NCI-H1048 (cell line): ENCODE measurements at places on chromosomes 7 and 10.

GRCh38 chr10:126576336-126576735 lies 94.2 kb downstream of the C10orf90 start:
- no peak for DNase-seq

DNA sequence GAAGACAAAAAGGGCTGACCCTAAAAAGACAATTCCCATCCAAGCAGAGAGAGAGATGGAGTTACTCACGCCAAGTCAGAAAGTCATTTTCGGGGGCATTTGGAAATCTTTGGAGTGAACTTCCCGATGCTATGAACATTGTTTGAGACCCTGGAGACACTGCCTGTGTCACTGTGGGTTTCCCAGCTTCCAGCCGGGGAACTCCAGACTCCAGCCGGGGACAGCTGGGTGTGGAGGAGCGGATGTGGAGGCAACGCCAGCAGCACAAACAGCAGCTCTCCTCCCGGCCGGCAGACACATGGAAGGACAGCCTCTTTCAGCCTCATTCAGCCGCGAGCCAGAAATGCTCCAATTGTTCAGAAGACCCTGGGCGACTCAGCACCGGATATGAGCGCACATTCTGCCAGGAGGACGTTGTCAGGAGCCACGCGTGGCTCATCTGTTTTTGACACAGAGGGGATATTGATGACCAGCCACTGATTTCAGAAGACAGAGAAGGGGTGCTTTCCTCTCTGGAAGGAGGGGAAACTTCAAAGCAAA lies 97.6 kb downstream of the PRPF18 start:
- no peak for DNase-seq

DNA sequence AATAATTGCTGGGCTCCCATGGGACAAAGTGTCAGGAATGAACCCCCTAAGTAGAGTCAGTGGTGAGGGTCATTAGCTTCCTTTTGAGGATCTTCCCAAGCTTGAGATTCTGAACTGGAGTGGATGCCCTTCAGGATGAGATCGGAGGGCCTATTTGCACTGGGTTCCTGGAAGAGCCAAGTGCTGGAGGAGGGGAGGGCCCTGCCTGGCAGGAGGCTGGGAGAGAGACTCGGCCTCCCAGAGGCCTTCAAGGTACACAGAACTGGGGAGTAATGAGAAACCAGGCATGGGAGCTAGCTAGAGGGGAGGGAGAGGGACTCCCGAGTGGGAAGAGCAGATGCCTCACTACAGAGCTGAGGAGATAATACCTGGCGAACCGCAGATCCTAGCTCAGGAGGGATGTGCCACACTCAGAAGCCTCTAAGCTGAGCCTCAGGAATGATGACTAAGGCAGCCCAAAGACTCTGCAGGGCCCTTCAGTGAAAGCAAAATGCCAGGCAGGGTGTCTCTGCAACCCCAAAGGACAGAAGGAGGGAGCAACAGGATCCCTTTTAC lies 9.4 kb downstream of the PDAP1 start:
- DNase-seq, result no peak

GRCh38 chr7:73521636-73522104 lies 423 bp downstream of the BAZ1B start:
- DNase-seq, result peak; percentile 48

- no peak for DNase-seq
Observed at GRCh38 chr7:142595816-142596516, 153.3 kb upstream of the PRSS1 start.

GRCh38 chr10:73407495-73407894 lies 6.4 kb downstream of the ANXA7 start:
- DNase-seq, result no peak

DNA sequence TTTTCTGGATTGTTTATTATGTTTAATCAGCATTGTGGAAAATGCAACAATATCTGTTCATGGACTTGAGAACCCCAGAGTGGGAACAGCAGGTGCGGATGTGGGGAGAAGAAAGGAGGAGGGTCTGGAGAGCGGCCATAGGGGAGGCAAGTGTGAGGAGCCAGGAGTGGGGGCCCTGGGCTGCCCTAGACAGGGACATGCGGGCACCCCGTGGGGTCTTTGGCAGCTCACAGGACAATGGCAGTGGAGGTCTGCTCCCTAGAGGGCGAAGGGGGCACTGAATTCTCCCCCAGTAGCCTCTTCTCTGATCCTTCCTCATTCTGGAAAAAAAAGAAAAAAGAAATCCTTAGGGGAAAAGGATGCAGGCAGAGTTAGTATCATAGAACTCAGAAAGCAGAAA lies 8.9 kb downstream of the TMEM176B start:
- no peak for DNase-seq

DNA sequence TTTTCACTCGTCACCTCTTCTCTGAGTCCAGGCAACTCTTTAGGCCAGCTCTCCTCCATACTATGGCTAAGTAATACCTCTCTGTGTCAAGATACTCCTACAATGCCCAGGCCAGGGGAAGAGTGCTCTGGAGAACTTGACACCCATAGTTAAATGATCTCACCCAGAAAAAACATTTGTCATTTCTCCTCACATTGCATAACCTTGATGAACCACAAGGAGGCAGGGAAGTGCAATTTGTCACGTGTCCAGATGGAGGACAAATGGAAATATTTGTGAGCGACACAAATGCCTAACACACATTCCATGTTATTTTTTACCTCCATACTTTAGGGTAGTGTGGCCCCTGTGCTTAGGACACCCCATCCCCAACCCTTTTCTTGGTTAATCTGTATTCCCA lies 78.3 kb downstream of the HTR7 start:
- DNase-seq, result no peak

GRCh38 chr7:42456756-42457276 lies 219.8 kb upstream of the GLI3 start:
- no peak for DNase-seq

- no peak for DNase-seq
Observed at GRCh38 chr7:107075863-107076574, 31.5 kb downstream of the PRKAR2B start.

- DNase-seq, result no peak
Observed at GRCh38 chr10:81730891-81731290, 144.1 kb upstream of the NRG3 start.

GRCh38 chr7:137020351-137020750 lies 151.9 kb downstream of the CHRM2 start:
- DNase-seq, result no peak

GRCh38 chr10:103668351-103669242 lies 175.1 kb downstream of the NEURL1 start:
- no peak for DNase-seq

DNA sequence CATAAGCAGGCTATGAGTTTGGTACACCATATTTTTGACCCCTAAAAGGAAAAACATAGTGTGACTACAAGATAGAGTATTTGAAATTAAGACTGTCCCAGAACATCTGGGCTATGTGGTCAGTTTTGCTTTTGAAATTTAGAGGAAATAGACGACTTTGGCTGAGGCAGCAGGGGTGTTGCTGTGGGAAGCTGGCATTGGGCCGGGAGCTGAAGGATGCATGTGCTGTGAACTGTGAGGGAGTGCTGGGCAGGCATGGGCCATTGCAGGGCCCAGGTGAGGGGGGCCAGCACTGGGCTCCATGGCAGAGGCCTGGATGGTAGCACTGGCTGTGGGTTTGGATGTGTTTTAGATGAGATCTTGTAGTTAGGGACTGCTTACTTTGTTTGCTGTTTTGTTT lies 168.3 kb downstream of the BMPER start:
- DNase-seq, result no peak

- DNase-seq, result no peak
Observed at GRCh38 chr7:2445047-2445446, 31.2 kb downstream of the GRIFIN start.

DNA sequence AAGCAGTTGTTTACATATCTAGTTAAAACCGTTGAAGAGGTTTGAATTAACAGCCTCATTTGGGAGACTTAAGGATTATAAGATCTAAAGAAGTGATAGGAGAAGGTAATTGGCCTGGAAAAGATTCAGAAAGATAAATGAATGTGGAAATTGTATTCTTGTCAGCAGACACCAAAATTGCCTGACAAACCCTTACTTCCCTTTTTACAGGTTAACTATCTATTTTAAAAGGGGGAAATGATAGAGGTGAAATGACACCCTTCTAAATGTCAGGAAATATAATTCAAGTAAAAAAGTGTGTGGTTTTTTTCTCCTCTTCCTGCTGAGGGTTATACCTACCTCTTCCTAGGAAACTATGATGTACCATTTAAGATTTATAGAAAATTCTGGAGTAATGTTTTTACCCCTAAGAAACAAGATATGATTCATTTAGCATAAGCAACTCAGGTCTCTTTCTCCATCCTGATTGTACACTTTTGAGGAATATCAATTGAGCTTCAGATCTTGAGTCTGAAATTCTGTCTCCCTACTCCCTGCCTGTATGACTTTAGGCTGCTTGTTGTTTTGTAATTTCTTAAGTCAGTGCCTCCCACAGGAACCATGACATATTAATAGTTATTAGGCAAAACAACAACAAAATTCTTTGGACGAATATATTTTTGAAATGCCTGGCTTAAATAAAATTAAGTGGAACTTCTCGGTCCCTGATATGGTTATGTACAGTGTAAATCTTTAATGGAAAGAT lies 250.4 kb downstream of the RNLS start:
- no peak for DNase-seq

GRCh38 chr7:155298288-155298833 lies 683 bp downstream of the INSIG1 start:
- DNase-seq, result no peak

DNA sequence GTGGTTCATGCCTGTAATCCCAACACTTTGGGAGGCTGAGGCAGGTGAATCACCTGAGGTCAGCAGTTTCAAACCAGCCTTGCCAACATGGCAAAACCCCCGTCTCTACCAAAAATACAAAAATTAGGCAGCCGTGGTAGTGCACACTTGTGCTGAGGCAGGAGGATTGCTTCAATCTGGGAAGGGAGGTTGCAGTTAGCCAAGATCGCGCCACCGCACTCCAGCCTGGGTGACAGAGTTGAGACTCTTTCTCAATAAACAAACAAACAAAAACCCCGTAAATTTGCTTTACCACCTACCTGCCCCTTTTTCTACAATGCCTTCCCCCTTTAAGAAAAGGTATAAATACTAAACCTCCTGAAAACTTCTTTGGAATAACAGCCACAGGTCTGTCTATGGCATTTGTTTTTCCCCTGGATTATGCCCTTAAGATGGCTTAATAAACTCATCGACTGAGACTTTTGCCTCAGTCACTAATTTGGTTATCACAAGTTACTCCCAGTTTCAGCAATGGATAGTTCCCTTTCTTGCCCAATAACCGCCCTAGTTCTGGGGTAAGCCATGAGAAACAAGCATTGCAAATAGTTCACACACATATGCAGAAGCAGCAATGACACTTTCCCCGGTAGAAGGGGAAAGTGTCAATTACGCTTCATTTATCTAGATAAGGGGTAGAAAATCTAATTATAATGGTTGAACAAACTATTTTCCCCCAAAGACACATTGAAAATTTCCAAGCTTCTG lies 52.8 kb upstream of the SVIL start:
- no peak for DNase-seq

GRCh38 chr10:43160046-43160920 lies 22.0 kb downstream of the CSGALNACT2 start:
- no peak for DNase-seq

- DNase-seq, result no peak
Observed at GRCh38 chr7:20350518-20350951, 19.8 kb downstream of the ITGB8 start.

DNA sequence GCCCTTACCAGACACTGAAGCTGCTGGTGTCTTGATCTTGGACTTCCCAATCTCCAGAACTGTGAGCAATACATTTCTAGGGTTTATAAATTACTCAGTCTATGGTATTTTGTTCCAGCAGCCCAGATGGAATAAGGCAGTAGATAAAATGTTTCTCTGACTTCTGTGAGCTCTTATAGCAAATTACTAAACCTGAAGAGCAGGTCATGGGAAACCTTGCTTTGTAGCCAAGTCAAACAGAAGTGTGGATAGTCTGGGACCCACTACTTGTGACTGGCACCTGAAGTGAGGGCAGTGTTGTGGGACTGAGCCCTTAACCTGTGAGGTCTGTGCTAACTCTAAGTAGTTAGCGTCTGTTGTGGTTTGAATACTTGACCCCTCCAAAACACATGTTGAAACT lies 4.6 kb upstream of the TBRG4 start:
- no peak for DNase-seq

DNA sequence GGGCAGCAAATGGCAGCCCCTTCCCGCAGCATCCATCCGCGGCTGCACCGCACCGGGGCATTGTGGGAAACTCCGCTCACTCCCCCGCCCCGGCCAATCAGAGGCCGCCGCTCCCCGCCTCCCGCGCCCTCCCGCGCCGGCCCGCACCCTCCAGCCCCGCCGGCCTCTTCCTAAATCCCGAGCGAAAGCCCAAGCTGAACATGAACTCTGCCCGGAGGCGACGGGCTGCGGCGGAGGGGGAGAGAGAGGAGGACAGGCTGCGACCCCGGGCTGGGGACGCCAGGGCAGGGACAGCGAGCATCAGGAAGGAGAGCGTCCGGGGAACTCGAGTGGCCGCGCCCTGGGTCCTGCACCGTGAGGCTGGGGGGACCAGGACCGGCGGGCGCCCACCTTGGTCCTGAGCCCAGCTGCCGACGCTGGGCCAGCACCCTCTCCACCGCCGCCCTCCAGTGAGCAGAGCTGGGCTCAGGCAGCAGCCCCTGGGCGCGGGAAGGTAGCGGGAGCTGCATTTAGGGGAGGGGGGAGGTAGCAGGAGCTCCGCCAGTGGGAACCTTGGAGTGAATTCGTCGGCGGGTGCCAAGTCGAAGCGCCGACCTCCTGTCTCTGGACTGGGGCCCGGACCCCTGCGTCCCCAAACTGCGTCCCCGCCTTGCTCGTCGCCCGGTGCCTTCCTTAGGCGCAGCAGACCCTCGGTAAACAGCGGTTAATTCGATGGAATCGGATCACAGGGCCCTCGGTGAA lies at the start of gene DGKI:
TSS of gene DGKI (minus strand) at position 148 of the 741 bp plus-strand sequence.
- no peak for DNase-seq

- no peak for DNase-seq
Observed at GRCh38 chr7:94041529-94041928, 37.4 kb upstream of the BET1 start.

- no peak for DNase-seq
Observed at GRCh38 chr10:42939237-42939636, 137.6 kb upstream of the RET start.

DNA sequence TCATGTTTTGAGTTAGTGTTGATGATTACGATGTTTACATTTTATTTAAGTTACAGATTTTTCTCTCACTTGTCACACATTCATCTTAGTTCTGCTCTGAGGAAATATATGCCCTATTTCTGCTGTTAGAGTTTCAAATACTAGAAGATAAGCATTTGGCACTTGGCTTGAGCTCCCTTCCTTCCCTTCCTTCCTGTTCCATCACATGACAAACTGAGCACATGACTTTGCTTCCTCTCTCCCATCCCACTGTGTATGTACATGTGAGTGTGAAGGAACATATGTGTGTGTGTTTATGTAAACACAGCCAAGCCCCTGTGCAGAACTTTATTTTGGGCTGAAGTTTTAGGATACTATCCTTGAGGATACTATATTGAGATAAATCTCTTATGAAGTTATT lies 795.9 kb upstream of the IGFBP3 start:
- no peak for DNase-seq

DNA sequence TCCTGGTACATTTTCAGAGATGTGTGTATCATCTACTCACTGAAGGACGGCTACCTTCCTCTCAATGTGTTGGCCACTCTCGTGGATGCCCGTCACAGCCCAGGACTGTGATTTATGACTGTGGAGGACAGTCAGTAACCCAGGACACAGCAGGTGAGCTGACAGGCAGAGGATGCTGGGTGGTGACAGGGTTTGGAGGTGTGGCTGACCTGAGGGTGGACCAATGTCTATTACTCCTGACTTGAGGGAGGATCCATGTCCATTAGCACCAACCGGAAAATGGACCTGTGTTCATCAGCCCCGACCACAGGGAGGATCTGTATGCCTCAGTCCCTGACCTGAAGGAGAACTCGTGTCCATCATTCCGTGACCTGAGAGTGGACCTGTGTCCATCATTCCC lies 96.1 kb downstream of the ADCY1 start:
- no peak for DNase-seq
